ENCODE measurements at places on chromosomes 7 and 10.

DNA sequence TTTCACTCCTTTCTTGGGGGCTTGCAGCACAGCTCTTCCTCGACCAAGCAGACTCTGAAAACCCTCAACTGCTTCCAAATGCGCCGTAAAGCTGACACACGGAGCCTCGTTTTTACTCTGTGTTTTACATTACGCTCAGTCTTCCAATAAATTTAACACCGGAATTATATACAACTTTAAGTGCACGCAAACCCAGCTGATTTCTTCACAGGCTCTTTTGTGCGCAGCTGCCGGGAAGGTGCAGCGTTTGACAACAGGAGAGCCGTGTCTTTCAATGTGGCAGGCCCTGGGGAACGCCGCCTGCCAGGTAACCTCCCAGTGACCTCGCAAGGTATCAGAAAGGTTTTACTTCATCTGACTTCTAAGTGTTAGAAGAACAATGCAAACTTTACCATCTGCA, 35.0 kb downstream of the GFRA1 start:
- no peak for DNase-seq

GRCh38 chr7:13639396-13639795, 350.1 kb downstream of the ETV1 start:
- no peak for DNase-seq

DNA sequence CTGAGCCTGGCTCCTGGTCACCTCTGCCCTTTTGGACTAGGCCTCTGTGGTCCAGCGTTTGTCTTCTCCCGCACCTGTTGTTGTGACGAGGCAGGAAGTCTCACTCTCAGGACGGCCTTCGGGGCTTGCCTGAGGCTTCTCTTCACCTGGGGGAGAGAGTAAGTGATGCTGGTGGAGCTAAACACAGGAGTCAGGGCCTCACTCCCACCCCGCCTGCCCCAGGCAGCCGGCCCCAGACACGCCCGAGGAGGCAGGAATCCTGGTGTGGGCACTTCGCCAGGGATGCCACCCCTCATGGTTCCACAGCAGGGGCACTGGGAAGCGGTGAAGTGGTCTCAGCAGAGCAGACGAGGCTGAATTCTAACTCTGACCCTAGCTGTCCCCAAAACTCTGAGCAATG, 42.4 kb downstream of the IL2RA start:
- no peak for DNase-seq

DNA sequence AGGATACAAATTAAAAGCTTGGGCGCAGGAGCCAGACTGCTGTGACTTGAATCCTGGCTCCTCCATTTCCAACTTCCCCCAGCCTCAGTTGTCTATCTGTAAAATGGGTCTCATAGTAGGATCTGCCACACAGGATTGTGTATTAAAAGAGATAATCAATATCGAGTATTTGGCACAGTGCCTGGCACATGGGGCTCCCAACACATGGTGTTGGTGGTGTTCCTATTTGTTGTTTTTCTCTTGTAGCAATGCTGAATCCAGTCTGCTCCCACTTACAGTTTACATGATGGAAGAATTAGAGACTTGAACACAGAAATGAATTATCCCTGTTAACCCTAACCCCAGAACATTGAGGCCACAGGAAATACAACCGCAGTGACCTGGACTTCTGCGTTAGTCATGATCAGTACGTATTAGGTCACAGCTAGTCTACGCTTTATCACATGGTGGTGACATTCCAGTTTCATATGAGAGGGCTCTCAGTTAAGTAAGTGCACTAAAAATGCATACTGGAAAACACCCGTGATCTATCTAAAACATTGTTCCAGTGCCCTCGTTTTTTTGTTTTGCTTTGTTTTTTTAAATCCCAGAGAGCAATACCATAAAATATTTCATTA, 169.5 kb upstream of the KLF14 start:
- no peak for DNase-seq

GRCh38 chr10:6393168-6393567, 186.9 kb downstream of the PRKCQ start:
- no peak for DNase-seq

DNA sequence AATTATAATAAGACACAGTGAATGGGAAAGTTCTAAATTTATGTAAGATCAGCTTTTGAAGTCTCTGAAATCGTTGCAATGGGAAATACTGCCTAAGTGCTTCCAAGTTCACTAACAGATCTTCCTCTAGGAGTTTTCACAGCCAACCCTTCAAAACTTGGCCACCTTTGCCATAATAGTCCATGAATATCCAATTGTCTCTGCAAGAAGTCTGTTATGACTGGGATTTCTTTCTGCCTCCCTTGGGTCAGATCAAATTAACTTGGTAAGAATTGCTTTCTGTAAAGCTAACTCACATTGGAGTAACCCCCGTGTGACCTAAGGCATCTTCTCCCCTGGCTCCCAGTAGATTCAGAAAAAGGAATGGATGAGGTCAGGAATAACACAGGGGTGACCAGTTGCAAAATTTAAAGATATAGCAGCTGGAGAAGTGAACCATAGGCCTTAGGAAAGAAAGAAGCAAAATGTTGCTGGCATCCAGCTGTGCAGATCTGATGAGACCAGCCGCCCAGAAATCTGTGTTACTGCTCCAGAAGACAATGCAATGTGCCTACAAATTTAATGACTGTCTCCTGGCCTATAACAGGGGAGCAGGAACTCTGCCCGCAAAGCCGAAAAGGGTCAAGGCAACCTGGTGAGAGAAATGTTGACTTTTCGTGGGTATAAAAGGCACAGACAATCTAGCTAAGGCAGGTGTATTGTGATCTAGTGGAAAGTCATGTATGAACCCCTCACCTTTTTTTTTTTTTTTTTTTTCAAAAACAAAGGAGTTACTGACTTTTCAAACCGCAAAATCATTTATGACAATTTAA, 7.5 kb upstream of the OPTN start:
- no peak for DNase-seq

DNA sequence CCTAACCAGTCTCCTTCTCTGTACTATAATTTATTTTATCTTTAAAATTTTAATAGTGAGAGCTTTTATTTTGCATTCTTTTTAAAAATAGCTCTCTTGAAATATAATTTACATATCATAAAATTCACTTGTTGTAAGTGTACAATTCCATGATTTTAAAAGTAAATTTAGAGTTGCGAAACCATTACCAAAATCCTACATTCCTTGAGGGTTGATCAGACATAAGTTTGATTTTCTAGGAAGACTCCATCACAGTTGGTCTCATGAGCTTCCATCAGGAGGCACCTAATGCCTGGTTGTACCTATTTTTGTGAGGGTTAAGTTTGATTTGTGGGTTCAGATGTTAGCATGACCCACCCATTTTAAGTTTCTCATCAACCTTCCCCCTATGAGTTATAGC, 108.1 kb downstream of the BMPER start:
- no peak for DNase-seq

- DNase-seq = no peak
These were observed 3.7 kb upstream of the JCAD start for GRCh38 chr10:30063099-30063498.

DNA sequence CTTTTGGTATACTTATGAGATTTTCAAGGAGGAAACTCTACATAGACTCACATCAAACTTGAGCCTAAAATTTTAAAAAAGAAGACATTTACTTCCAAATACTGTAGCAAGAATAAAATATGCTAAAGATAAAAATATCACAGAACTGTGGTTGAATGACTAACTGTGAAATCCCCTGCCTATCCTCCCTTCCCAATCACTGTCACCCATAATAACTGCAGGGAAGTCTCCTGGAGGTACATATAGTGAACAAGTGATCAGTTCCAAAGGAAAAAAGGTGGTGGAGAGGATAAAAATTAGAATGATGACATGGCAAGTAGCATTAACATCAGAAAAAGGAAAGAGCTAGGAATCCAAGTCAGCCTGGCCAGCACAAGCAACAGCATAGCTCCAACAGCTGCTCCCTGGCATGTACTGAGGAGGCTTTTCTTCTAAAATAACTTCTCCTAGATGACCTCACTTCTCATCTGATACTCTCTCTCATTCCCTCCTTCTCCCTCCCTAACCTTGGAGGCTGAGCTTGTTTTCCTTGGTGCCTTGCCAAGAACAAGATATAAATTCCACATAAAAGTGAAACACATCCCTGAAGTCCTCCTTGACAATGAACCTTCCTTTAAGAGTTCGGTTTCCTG, 124.0 kb downstream of the IQUB start:
- no peak for DNase-seq

DNA sequence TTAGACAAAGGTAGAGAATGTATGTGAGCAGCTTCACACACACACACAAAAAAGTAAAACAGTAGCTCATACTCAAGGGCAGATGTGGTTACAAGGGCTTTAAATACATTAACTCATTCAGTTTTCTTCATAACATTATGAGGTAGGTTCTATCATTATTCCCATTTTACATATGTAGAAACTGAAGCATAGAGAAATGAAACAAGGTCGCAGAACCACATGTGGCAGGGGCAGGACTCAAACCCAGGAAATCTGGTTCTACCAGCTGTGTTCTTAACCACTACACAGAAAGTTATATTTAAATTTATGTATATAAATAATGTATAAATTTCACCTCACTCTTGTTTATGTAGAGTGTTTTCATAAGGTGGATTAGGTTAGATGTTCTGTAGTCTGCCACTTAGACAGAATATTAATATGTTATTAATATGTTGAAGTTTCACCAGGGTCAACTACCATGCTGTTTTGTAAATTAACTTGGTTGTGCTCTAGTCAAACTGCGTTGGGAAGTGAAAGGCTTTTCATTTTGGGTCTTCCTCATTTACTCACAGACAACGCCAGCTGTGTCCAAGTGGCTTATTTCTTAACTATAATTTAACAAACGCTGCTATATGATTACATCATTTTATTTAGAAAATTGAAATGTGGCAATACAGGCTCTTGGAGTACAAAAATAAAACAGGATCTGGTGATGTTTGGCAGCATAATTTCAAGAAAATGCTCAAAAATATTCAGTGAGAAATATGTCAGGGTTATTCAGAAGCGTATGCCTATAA, 138.4 kb downstream of the MDFIC start:
- no peak for DNase-seq

- DNase-seq = no peak
These were observed 92.7 kb upstream of the MKX start for GRCh38 chr10:27838361-27838760.

DNA sequence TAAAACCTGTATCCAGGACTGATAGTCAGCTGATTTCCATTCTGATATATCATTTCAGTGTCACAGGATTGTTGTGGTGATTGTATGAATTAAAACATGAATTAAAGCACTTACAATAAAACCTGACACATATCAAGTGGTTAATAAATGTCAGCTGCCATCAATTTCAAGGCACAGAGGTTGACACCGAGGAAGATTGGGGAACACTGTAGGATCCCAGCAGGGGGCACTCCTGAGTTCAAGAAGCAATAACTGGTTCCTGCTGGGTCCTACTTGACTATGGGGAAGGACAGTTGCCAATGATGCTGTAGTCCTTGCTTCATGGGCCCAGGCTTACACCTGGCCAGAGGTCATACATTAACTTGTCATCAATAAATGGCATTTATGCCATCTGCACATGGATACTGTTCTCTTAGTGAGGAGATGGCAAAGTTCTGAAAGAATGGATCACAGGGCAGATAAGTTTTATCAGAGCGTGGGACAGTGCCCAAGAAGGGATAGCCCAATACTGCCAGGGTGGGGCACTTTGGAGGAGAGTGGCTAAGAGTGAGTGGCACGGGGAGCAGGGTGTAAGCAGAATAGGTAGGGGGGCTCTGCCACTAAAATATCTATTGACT, 24.1 kb downstream of the FZD1 start:
- no peak for DNase-seq

DNA sequence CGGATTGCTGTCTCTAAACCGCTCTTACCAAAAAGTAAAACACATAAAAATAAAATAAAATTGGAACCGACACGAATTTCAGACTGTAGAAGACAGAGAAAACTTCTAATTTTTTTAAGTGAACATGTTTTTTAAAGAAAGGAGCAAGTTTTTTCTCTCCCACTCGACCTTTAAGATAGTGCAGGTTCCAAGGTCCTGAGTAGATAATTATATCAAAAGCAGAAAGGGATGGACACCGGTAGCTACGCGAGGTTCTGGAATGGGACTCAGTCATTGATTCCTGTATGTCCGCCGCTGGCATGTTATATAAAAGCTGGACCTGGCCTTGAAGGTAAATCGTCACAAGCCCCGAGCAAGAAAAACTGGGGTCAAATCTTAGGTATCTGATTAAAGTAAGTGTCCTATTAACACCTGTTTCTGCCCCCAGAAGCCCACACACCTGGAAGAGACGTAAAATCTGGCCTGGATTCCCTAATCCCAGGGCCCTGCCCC, 462 bp upstream of the CISD1 start:
- no peak for DNase-seq

DNA sequence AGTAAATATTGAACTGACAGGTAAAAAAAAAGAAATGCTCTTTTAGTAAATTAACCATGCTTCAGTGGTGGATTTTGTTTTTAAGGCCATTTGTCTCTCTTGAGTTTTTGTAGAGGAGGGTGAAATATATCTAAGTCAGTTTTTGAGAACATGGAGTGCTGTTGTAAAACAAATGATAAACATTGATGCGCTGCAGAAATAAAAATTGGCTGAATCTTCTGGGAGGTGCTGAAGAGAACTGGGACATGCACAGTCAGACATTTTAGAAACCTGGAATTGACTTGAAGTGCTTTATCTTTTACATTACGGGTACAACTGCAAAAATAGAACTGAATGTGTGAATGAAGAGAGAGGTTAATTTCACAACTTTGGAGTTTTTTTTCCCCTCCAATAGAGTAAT, 203.0 kb upstream of the HDAC9 start:
- DNase-seq = no peak

GRCh38 chr7:138342990-138343389, 117.1 kb upstream of the TRIM24 start:
- no peak for DNase-seq

DNA sequence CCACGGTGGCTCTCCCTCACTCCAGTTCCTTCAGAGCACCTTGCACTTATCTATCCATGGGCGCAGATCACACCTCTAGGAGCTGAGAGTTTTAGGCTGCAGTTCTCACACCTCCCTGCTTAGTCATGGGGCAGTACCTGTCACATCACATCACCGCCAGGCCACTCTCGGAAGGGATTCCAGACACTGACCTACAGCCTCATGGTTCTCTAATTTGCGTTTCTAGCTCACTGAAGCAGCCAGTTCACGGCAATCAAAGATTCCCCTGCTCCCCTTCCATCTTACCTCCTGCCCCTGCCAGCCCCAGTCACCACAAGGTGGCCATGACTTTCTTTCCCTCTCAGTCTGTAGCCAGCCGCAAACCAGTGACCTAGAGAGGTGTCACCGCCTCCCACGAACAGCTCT, 34.2 kb downstream of the ADRB1 start:
- no peak for DNase-seq

- no peak for DNase-seq
These were observed 2.9 kb downstream of the HKDC1 start for GRCh38 chr10:69223028-69223342.

GRCh38 chr7:77306231-77307067, 106.8 kb upstream of the FGL2 start:
- DNase-seq = no peak

GRCh38 chr10:126597211-126597610, 73.3 kb downstream of the C10orf90 start:
- DNase-seq = no peak

DNA sequence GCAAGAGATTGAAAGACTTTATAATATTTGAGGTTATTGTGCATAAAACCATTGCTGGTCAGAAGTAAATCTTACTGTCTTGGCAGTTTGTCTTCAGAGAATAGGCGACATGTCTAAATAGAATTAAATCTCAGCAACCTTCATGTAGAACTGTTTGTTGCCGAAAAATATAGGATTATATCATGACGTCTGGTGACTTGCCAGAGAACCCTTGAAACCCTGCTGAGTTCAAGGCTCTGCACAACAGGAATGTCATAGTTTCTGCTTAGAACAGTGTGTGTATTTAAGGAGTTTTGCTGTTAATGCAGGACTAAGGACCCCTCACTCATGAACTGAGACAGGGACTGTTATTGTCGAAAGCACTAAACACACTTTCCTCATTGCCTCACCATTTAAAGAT, 206.4 kb upstream of the ETV1 start:
- no peak for DNase-seq

Measured in activated naive CD4-positive, alpha-beta T cell (primary cell).